ENCODE measurements at places on chromosomes 4 and X.
A peak's percentile ranks its signal among the peaks of the same experiment; 100 is the strongest.

DNA sequence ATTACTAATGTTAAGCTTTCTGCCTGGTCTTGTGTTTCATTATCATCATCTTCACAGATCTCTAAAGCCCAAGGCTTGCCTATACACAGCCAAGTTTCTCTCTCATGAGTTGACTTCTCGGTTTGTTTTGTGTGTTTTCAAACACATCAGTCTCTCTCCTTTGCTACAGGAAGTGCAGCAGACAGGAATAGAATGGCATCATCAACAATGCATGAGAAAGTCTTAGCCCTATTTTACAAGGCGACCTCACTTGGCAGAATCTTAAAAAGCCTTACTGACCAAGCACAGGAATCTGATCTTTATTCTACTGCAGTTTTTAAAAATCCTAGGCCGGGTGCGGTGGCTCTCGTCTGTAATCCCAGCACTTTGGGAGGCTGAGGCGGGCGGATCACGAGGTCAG is 36.8 kb downstream of the CC2D2A start:
- DNase-seq: no peak

DNA sequence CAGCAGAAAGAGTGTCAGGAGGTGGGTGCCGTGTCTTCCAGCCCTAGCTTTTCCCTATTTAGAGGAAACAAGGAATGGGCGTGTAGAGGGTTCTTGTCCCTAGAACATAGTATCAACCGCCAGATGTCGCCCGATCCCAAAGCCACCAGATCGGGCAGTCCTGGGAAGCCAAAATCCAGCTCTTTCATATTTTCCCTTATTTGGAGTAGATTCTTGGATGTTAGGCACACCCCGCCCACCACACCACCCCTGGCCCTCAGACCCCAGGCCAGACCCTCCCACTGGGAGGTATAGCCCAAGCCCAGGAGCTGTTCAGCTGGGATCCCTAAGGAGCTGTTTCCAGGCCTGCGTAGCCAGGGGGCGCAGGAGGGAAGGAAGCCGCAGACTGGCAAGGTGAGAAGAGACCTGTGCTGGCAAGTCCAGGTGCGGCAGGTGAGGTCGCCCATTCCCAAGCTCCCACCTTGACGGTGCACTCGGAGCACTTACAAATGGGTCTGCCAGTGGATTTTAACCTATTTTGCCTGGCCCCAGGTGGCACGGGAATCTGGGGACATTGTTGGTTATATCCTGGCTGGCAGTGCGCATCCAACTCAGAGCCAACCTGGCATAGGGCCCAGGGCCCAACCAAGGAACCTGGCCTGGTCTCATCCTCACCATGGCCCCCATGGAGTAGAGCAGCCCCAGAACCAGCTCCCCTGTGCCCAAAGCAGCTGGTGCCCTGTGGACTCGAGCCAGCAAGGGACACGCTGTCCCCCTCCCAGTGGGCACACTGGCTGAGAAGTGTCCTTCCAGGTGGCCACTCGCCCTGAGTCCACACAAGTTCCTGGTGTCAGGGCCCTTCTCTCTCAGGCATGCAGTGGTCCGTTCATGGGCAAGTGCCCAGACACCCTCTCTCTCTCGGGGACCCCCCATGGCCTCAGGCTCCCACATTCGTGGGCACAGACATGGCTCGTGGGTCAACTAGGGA is 811 bp downstream of the FLNA start:
- peak; percentile 78 for DNase-seq

- DNase-seq: no peak
Observed at GRCh38 chr4:148152868-148153625, 289.2 kb downstream of the NR3C2 start.

GRCh38 chr4:106312997-106313522 is 2.9 kb downstream of the TBCK start:
- DNase-seq: no peak

DNA sequence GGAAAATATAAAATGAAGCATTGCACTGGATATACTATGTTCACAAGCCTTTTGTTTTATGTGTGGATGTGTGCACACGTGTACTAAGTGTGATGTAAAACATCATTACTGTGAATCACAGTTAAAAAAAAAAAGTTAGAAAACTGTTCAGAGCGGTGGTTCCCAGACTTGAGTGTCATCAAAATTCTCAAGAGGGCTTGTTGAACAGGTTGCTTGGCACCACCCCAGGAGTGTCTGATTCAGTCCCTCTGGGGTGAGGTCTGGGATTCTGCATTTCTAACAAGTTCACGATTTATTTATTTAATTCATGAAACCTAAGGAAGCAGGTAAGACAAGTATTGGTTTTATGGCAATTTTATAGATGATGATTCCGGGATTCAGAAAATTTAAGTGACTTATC is 1.8 kb downstream of the CENPU start:
- no peak for DNase-seq

GRCh38 chrX:84721416-84721815 is 219.2 kb upstream of the HDX start:
- no peak for DNase-seq

DNA sequence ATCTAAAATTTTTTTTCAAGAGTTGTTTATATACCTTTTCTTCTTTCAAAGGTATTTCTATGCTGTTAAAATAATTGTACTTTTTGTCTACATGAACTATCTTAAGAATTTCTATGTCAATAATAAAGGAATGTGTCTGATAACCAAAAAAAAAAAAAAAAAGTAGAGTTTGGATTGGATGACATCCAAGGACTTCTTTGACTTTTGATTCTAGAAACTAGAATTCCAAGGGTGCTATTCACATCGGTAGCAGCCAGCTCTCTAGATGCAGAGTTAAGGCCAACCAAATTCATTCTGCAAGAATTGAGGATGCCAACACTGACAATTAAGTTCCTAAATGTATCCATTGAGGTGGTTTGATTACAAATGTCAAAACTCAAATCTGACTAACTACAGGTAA is 42.0 kb upstream of the PRKG2 start:
- DNase-seq: no peak

DNA sequence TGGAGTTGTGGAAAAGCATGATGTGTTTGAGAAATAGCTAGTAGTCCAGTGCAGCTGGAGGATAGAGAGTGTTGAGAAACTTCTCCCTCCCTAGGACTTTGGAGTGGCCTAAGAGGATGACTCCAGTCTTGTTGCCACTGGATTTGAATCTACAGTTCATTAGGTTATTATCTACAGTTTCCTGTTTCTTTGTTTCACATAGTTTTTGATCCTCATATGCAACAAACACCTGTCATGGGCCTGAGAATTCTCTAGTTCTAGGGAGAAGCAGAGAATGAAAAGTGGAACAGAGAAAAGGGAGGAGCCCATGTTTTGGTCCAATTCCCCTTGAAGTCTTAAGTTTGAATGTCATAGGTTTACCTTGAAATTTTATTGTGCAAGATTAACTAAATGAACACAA is 73.6 kb upstream of the TBC1D9 start:
- no peak for DNase-seq

- no peak for DNase-seq
Observed at GRCh38 chrX:39809331-39809730, 288.4 kb downstream of the BCOR start.

DNA sequence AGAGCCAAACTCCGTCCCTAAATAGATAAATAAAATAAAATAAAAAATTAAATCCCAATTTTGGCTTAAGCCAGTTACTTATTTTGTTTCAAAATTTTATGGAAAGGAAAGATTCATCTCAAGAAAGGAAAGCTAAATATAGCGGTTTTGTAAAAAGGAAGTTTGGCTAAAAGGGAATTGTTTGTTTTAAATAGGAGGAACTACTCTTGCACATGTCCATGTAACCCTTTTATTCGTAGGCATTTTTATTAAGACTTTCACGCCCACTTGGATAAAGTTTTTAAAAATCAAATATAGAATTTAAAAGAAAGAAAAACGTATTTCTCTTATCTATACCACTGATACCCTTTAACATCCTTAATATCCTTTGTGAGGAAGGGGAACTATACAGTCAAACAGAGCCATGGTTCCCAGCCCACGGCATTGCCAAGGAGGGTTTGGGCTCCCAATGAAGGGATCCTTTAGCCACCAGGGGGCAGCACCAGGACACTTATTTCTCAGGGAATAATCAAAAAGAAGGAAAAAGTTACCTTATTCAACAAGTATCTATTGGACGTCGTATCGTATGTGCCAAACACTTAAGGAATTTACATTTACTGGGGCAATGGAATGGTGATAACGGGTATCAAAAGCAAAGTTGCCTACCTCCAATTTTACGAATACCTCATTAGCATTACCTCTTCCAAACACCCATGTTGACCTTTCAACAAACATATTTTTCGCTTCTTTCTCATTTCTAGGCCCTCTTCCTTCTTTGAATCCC is 27.7 kb downstream of the CDKN2AIP start:
- peak; percentile 59 for DNase-seq

DNA sequence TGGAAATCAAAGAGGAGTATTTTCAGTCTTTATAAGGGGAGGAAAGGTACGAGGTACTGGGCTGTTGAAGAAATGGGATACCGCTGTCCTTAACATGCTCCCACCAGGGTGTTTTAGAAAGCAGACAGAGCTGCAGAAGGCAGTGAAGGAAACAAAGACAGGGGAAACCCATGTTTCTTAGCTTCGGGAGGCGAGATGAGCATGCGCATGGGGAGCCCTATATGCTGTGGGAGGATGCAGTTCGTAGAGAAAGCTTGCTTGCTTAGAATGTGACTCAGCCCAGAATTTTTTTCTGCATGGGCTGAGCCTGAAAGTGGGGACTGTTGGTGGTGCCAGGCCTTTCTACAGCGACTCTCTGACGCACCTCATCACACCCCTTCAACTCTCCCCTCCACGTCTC is 28.8 kb upstream of the SCOC start:
- DNase-seq: no peak

DNA sequence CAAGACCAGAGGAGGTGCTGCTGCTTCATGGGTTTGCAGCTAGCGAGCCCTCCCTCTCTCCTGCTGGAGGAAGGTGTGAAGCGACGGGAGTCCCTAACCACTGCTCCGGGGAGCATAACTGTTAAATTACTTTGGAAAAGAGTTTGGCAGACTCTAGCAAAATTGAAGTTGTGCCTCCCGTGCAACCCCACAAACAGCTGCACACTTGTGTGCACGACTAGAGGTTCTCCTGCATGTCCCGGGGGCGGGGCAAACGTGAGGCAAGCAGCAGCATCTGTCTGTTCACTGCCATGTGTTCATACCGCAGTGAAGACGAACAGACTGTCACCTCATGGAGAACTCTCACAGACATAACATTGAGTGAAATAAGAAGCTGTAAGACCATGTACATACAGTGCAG is 34.5 kb downstream of the TNIP2 start:
- peak; percentile 3 for DNase-seq

DNA sequence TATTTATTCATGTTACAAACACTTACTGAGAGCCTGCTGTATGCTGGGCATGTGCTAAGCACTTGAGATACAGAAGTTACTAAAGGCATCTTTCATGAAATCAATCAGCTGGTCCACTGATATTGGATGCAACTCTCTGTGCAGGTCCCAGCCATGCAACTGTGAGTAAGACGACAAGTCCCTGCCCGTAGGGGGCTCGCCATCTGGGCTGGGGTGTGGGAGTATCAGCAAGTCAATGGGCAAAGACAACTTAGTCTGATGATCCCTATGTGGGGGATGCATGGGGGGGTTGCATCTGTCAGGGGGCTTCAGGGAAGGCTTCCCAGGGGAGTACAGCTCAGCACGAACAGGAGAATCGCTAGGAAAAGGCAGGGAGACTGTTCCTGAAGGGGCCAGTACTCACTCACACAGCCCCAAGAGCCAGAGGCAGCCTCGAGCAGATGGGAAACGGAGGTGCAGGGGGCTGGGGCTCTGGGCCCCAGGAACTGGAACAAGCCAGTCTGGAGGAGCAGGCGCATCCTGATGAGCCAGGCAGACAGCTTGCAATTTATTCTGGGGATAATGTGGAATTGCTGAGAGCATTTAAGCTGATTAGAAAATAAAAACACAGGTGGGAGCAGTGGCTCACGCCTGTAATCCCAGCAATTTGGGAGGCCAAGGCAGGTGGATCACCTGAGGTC is 40.2 kb downstream of the CRMP1 start:
- DNase-seq: no peak

DNA sequence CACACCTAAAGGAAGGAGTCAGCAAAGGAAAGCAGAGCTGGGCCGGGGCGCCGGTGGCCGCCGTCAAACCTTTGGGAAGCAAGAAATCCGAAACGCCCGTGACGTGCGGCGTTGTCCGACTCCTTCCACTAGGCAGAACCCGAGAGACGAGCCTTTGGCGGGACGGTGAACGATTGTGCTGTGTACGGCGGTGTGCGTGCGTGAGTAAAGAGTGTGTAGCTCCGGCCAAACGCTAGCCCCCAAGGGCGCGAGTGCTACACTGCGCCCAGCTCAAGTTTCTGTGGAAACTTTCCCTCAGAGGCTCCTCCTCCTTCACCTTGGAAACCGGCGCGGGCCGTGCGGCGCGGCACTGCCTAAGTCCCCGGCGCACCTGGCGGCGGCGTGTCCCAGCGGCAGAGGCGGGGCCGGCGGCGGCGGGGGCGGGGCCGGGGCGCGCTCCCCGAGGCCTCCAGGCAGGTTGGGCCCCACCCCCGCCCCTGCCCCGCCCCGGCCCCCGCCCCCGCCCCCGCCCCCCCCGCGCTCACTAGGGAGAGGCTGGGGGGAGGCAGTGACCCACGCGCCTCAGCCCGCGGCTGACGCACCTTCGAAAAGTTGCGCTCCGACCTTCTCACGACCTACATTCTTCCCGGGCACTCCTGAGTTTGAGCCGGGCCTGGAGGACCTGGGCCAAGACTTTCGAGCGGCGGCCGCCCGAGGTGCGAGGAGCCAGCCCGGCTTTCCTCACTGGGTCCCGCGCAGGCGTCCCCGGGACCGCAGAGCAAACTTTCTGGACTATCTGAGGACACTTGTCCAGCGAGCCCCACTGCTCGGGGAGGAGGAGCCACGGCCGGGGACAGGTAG is at the start of gene FHIP1A:
Gene FHIP1A (plus strand): TSS at position 547 of the 840 bp plus-strand sequence. CDS start 157,084 bp downstream, outside the sequence.
- no peak for DNase-seq

- DNase-seq: no peak
Observed at GRCh38 chr4:153850533-153851280, 61.8 kb upstream of the SFRP2 start.

DNA sequence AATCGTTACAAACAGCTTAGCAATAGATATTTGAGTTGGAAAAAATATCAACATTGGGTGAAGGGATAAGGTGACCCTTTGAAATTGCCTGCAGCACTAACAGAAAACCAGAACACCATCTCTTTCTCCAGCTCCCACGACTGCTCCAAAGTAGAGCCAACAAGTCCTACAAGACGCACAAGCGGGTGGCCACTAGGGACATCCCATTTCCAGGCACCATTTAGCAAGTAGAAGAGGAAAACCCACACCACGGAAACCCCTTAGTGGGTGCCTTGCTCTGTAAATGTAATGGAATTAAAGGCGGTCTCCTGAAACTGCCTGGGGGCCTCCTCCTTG is 1.9 kb downstream of the ARHGAP6 start:
- no peak for DNase-seq

DNA sequence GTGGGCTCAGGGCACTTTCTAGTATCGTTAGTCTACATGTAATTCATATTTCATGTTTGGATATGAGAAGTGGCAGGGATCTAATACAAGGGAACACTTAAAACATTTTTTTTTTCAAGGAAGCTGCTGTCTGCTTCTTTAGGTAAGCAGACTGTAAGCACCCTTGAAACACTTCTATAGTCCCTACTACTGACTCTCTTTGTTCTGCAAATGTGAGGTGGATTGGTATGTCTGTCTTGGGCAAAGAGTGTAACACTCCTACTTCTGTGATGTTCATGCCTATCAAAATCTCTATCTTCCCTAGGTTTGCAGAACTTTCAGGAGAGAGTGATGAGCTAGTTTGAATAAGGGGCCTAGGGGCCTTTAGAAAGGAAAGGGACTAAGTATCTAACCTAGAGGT is 93.9 kb downstream of the ZNF330 start:
- DNase-seq: no peak

Measured in NCI-H1694 (cell line).